ENCODE measurements at places on chromosomes 2 and 18.

DNA sequence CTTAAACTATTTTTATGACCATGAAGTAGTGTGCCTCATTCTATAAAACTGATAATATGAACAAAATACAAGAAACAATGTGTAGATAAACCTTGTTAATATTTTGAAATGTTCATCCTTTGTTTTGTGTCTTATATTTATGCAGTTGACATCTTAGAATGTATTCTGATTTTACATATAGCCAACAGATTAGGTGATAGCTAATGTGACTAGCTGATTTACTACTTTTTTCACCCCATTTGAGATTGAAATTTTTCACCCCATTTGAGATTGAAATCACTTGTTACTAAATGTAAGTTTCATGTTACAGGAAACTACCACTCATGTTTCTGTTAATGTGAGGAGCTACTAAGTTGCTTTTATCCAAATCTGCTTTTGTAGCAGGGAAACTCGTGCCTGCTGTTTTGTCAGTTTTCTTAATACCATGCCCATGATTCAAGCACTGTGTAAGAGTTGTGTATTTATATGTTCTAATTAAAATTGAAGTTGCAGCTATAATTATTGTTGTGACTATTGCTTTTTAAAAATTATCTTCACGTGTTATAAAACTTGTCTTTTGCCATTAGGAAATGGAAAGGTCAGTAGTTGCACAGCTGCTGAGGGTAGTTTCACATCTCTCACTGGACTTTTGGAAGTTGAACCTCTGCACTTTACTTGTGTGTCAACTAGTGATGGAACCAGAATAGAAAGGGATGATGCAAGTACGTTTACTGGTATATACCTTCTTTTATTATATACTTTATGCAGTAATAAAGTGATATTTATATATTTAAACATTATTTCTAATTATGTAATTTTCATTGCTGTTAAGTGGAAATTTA is 96.6 kb downstream of the BIRC6 start:
- no peak for DNase-seq

DNA sequence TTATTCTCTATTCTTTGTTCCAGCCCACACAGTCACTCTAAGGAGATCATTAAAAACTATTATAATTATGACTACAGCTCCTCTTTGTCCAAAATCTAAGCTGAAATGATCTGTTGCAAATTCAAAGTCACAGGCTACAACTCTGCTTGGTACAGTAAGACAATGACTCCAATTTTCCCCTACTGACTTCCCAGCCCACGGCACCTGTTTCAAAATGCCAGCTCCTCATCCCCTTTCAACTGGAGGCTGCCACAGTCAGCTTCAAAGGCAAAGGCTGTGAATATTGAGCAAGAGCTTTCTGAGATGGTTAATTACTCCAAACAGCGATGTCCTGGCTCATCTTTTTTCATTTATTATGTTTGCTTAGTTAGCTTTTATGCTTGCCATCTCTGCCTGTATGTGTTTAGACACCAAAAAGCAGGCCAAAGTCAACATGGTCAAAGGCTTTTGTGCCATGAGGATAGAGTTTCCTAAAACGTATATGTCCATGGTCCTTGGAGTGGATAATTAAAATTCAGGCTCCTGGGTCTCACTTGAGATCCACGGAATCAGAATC is 141.1 kb downstream of the DOCK10 start:
- no peak for DNase-seq

DNA sequence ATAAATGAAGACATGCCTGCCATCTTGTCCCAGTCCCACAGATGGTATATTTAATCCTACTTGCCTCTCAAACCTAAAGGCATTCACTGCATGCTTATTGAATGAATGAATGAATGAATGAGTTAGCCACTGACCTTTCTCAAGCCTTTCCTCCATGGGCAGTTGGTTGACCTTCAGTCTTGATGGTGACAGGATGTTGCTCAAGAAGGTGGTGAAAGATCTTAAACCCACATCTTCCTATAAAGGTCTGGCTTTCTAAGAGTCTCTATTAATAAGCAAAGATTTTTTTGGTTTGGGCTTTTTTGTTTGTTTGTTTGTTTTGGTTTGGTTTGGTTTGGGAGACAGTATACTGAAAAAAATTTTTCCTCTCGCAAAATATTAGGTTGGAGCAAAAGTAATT is 41.7 kb downstream of the KIAA2012 start:
- no peak for DNase-seq

DNA sequence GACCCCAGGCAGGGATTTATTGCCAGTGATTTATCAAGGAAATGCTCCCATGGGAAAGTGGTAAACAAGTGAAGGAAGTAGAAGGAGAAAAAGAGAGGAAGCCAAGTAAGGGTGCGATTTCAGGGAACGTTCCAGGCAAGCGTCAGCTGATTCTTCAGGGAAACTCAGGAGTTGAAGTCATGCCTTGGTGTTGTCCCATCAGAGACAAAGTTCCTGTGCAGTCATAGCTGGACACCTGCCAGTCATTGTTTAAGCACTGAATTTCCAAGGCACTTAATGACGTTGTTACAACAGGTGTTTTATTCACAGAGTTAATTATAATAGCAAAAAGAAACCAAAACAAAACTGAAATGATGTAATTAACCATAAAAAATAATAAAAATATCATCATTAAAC is 381.8 kb upstream of the CRIM1 start:
- no peak for DNase-seq

GRCh38 chr2:42843131-42843530 is 50.7 kb upstream of the HAAO start:
- DNase-seq: no peak

All from H4 (cell line).